ENCODE measurements at places on chromosomes 7 and 10.

DNA sequence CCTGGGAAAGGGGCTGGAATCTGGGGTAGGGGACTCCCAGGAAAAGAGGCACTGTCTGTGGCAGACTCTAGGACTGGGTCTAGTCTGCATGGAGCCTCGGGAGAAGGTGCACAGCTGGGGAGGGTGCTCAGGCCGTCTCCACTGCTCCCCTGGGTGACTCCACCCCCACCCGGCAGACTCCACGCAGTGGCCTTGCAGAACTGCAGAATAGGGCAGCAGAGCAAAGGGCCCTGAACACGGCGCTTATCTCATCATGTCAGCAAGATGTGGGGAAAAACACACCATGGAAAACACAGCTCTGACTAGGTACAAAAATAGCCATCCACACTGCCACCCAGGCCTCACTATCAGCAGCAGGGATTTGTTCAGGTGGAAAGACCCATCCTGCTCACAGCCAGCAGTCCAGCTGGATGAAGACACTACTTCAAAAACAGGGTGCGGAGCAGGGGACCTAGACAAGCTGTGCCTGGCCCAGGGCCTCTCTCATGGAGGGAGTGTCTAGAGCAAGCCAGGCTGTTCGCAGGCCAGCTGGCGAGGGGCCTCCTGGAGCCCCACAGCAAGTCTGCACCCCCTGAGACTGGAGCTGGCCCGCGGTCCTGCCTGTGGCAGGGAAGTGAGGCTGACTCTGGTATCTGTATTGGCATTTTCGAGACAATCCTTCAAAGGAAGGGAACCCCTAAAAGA is 11.7 kb downstream of the MAT1A start:
- DNase-seq, result no peak

GRCh38 chr7:12975412-12975811 is 288.0 kb downstream of the ARL4A start:
- no peak for DNase-seq

GRCh38 chr10:106082865-106083264 is 1081.6 kb downstream of the SORCS1 start:
- no peak for DNase-seq

DNA sequence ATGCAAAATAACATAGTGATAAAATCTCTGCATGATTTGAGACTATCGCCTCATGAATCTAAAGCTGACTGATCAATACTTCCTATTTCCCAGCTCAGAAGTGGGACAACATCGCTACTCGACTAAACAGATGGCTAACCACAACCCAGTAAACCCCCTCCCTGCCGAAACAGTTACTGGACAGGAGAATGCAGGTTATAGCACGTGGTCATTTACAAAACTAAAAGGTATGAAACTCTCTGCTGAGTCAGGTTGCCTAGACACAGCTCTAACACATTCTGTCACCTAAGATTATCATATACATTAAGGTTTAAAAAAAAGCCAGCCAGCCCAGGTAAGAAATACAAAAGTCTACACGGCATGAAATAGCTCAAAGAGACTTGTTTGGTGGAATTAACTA is 64.0 kb downstream of the CTBP2 start:
- no peak for DNase-seq

DNA sequence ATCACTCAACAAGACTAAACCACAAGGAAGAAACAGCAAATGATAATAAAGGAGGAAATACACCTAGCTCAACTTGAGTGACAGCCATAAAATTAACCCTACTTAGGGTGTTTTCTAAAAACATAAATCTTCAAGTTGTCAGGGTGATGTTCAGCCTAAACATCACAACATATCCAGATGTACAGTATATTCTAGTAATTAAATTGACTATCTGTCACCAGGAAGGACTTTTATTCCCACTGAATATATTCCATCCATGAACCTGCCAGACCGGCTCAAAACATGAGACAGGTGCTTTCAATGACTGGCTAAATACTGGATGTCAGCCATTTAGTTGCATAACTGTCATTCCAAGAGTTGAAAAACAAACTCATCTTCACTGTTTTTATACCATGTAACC is 298.1 kb upstream of the NEBL start:
- no peak for DNase-seq

DNA sequence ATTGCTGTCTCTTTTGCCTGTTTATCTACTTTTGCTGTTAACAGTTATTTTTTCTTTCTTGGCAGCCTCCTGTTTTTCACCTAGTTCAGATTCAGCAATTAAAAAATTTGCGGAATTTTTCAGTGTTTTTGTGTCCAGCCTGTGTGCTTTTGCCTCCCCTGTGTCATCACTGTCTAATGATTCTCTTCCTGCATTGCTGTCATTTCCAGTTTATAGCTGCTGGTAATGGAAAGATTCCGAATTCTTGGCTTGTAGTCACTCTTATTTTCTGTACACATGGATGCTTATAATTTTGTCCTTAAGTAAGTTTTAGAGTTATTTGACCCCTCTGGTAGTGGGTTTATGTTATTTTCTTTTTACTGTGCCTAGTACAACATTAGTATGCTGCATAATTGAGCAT is 25.1 kb downstream of the GLRX3 start:
- DNase-seq, result no peak

DNA sequence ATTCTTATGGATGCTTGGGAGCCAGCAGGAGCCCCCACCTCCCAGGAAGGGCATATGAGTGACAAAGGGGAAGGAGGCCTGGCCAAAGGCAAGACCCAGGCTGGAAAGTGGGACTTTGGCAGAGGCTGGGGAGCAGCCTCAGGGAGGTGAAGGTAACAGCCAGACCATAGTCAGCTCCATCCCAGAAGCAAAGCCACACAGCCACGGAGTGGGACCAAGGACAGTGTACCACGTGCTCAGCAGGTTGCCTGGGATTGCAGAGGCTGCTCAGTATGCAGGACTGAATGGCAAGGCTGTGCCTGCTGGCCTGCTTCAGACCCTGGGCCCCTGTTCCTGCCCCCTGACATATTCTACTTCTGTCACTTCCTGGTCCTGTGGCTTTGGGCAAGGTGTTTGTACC is 17.6 kb upstream of the GPR26 start:
- no peak for DNase-seq

DNA sequence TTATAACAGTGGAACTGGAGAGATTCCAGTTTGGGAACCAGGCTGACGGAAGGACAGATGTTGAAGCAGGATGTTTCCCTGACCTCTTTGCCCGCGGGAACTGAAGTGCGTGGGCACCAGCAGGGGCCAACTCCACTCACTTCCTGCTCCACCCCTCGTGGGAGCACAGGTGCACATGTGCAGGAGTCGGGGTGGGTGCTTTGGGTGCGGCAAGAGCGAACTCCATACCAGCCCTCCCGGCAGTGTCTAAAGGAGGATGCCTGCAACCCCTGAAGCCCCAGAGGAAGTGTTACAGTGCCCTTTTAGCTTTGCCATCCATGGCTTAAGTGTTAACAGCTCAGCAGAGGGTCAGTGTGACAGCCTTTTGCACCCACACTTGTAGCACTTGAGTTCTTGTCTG is 27.4 kb upstream of the UBE3C start:
- DNase-seq, result no peak

DNA sequence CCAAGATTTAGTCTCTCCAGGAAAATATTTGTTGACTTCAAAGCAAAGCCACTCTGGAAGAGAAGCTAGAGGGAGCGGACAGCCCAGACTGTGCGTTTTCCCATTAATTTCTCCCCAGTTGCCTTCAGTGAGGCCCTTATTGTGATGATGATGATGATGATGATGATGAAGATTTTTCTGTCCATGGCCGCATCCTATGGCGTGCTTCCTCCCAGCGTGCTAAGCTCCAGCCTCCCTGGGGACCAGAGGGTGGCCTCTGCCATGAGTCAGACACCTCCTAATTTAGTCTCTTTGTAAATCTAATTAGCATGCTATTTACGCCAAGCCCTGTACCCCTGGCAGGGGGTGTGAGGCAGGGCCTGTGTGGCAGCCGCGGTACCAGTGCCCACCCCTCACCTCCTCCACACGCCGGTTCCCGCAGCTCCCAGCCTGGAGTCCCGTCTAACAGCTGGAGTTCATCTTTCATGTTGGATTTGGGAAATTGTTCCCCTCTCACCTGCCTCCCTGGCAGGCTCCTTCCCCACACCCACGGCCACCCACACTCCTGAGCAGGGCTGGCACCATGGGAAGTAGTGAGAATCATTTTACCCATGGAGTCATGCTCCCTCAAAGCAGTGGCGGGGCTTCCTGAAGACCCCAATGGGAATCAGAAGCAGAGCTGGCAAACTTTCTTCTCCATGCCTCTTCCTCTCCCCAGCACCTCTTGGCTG is 92.2 kb downstream of the C10orf105 start:
- no peak for DNase-seq

GRCh38 chr10:47425813-47426419 is 41.8 kb upstream of the ZNF488 start:
- no peak for DNase-seq

DNA sequence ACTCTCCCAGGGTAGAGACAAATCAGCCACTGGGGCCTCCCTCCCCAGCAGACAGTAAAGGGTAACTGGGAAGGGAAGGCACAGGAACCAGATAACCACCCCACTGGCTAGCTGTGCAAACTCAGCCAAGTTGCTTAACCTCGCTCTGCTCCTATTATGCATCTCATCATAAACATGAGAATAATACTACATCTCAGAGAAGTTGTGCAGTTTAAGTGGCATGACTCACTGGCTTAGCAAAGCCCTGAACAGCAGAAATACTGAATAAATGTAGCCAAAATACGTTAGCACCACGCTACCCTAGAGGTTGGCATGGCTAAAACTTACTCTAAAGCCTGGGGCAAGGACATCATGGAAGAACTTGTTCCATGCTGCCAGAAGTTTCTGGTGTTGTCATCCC is 128.1 kb upstream of the ANK3 start:
- no peak for DNase-seq

- no peak for DNase-seq
Measured at GRCh38 chr7:107960272-107960671, 42.7 kb downstream of the LAMB1 start.

- no peak for DNase-seq
Measured at GRCh38 chr10:20834825-20835224, 62.3 kb downstream of the NEBL start.

DNA sequence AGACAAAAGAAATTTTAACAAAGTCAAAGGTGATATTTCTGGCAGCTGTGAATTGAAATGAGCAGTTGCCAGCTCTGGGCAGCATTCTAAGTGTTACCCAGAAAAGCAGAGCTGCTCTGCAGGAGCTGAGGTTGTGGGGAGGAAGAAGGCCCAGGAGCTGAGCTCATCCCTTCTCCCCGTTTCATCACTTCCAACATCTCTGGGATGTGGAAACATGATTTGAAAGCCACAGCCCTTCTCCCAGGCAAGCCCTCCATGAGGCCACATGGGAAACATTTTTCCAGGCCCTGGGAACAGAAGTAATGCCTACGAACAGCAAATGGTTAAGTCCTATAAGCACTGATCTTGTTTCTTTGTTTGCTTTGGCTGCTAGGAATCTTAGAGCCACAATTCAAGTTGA is 10.9 kb upstream of the DMBT1 start:
- no peak for DNase-seq

- no peak for DNase-seq
Measured at GRCh38 chr7:128841171-128841690, 11.0 kb downstream of the FLNC start.

GRCh38 chr10:69394020-69394419 is 22.7 kb downstream of the TACR2 start:
- no peak for DNase-seq

- DNase-seq, result no peak
Measured at GRCh38 chr10:120949609-120950031, 98.5 kb downstream of the WDR11 start.

GRCh38 chr10:99695761-99696160 is 36.2 kb downstream of the COX15 start:
- no peak for DNase-seq

DNA sequence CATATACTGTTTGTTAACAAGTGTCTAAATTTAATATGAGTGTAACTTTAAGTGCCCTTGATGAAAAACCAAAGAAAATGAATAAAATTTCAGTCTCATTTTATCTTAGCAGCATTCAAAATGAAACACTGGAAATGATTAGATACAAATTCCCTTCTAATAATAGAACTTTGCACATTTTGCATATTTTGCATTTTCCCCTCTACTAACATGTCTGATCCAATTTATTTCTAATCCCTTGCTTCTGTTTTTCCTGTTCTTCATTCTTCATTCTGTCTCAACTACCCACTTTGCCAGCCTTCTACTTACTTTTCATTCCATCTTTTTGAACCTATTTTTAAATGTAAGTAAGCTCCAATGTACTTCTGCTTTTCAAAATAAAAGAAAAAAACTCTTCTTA is 42.7 kb upstream of the SEMA3D start:
- no peak for DNase-seq

GRCh38 chr10:12252882-12253546 is 57.0 kb downstream of the CDC123 start:
- DNase-seq, result no peak

GRCh38 chr10:123836418-123837145 is 55.0 kb downstream of the CPXM2 start:
- DNase-seq, result no peak

- no peak for DNase-seq
Measured at GRCh38 chr7:47349401-47349800, 232.5 kb downstream of the TNS3 start.

- DNase-seq, result no peak
Measured at GRCh38 chr7:129055861-129056464, 1.1 kb upstream of the TNPO3 start.

- DNase-seq, result peak; percentile 97
Measured at GRCh38 chr7:65269150-65269856, 104.4 kb upstream of the ZNF92 start.

DNA sequence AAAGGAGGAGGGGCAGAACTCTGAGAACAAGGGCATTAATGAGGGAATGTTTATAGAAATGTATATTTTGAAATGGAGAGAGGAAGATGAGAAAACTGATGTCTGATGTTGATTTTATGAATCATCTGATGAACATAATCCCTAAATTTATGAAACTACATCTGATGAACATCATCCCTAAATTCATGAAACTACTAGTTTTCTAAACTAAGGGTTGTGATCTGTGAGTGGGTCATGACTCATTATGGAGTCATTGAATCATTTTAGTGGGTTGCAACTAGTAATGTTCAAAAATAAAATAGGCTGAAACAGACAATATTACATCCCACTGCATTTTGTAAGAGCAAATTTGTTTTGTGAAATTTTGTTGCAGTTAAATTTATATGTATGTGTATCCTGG is 442.6 kb upstream of the TEX47 start:
- no peak for DNase-seq

GRCh38 chr10:73456187-73456890 is 23.0 kb upstream of the MSS51 start:
- DNase-seq, result no peak

- DNase-seq, result no peak
Measured at GRCh38 chr10:13115832-13116803, 16.2 kb downstream of the OPTN start.
